ENCODE measurements at places on chromosomes 5 and 9.

- no peak for DNase-seq
Measured at GRCh38 chr5:137190031-137190430, 309.1 kb downstream of the SPOCK1 start.

DNA sequence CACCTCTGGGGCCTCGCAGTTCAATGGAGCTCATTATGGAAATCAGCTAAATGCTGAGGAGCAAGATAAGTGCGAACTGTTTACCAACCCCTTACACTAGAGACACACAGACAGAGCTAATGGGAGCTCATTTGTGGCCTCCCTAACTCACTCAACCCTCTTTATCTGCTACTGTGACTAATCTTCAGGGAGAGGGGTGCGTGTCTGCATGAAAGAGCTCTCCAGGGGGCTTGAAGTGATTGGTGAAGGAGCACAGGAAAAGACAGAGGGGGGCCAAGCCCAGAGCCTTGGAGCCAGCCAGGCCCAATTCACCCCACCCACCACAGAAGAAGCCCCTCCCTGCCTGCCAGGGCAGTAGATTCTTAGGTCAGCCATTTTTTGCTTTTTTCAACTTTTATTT is 466.8 kb upstream of the BRINP1 start:
- DNase-seq, result no peak

DNA sequence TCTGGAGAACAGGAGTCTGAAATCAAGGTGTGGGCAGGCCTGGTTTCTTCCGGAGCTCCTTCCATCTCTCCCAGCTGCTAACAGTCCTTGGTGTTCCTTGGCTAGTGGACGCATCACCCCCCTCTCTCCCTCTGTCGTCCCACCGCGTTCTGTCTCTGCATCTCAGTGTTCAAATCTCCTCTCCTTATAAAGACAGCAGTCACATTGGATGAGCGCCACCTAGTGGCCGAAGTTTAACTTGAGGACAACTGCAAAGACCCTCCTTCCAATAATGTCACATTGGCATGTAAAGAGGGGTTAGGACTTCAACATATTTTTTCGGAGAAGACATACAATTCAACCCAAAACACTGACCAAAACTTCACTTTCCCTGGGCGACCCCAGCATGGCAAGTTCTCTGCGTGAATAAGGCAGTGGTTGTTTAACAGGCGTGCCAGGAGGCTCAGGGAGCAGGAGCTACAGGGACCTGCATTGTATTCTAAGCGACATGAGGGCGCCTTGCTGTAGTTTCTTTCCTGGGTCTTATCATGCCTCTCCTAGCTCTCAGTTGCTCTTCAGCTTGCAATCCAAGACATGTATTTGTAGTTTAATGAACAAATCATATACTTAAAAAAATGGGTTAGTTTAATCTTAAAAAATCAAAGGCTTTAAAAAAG is 27.9 kb upstream of the BASP1 start:
- DNase-seq, result no peak

GRCh38 chr9:131976157-131977108 is 103.2 kb downstream of the MED27 start:
- DNase-seq, result no peak

GRCh38 chr5:145854651-145855258 is 18.1 kb downstream of the GRXCR2 start:
- peak; percentile 44 for DNase-seq

GRCh38 chr5:17406423-17406838 is 91.6 kb upstream of the TAF11L2 start:
- DNase-seq, result no peak

GRCh38 chr5:39440192-39440957 is 15.6 kb upstream of the DAB2 start:
- no peak for DNase-seq

DNA sequence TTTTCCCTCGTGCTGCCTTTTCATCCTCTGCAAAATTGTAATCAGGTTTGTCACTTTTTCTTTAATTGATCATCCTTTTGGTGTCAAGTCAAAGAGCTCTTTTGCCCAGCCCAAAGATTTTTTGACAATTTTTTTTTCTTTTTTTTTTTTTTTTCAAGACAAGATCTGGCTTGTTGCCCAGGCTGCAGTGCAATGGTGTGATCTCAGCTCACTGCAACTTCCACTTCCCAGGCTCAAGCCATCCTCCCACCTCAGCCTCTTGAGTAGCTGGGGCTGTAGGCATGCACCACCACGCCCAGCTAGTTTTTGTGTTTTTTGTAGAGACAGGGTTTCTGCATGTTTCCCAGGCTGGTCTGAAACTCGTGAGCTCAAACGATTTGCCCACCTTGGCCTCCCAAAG is 36.7 kb downstream of the CDK7 start:
- DNase-seq, result no peak

GRCh38 chr9:107142896-107143603 is 140.0 kb upstream of the RAD23B start:
- DNase-seq, result no peak

DNA sequence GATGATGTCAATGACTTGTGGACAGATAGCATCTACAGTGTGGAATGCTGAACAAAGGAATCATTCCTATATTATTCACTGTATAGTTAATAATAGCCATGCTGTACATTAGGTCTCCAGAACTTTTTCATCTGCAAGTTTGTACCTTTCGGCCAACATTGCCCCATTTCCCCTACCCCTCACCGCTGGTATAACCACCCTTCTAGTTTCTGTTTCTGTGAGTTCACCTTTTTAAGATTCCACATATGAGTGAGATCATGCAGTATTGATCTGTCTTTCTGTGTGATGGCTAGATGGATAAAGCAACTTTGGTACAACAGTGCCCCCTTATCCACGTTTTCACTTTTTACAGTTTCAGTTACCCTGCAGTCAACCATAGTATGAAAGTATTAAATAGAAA is 18.8 kb upstream of the ALDH1B1 start:
- DNase-seq, result no peak

DNA sequence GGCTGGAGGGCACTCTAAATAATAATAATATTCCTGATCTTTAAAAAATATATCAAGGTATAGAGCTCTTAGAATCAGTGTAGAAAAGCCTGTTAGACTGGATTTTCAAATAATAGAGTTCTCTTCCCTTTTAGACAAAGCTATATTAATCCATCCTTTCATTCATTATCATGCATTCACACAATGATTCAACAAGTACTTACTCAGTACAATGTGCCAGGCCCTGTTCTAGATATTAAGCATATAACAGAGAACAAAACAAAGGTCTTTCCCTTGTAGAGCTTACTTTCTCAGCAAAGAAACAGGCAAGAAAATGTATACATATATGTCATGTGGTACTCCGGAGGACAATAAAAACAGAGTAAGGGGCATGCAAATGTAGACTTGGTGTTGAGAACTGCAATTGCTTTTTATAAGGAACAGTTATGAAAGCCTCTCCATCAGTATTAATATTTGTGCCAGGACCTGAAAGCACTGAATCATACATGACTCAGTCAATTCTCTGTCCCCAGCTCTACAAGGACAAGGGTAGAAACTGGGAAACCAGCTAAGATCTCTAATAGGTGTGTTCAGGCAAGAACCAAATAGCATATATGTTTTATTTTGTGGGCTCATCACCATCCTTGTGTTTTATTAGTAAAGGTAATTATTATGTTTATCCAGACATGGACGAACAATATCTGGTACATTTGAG is 72.2 kb downstream of the PIP5K1B start:
- DNase-seq, result no peak

GRCh38 chr9:117050007-117050406 is 362.9 kb downstream of the TRIM32 start:
- DNase-seq, result no peak

- DNase-seq, result no peak
Measured at GRCh38 chr5:124841829-124842712, 95.6 kb upstream of the ZNF608 start.

GRCh38 chr5:14847471-14847870 is 24.1 kb downstream of the ANKH start:
- DNase-seq, result no peak

GRCh38 chr9:133264235-133264764 is 10.7 kb downstream of the ABO start:
- DNase-seq, result no peak

DNA sequence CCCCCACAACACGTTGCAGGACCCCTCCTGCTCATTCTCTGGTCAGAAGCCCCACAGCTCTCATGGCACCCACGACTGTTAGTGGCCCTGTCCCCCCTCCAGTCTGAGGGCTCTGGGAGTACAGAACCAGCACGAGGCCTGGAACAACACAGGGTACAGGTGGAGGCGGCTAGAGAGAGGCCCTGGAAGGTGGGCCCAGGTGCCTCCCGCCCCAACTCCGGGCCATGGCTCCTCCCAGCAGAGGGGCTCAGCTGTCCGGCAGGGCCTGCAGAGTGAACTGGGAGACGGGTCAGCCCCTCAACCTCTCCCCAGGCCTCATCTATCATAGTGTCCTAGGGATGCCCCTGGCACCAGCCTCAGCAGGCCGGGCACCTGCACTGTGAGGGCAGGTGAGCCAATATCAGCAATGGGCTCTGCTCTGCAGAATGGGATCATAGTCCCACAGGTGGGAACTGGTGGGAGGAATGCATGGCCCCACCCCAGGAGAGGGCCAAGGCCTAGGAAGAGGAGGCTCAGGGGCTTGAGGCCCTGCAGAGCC is 58.6 kb downstream of the BARX1 start:
- DNase-seq, result no peak

DNA sequence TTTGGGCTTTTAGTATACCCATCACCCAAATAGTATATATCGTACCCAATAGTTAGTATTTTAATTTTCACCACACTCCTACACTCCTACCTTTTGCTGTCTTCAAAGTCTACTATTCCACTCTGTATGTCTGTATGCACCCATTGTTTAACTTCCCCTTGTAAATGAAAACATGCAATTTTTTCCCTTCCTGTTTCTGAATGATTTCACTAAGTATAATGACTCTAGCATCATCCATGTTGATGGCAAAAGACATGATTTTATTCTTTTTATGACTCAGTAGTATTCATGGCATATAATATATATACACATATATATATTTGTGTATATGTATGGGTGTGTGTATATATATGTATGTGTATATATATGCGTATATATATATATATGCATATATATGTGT is 63.1 kb upstream of the FAM174A start:
- DNase-seq, result no peak

DNA sequence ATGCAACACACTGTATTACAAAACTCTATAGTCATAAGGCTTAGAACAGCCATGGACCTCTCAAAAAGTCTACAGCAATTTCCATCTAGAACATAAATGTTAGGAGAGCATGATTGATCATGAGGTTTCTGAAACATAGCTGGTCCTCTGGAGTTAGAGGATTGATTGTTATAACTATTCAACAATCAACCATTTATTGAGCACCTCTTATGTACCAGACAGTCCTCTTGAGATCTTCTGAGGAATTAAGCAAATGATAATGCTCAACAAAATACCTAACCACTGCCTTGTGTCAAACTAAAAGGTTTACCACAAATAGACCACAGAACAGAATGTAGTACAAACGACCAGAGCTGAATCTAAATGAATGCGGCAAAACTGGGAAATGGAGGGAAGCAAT is 3.4 kb upstream of the AGTPBP1 start:
- no peak for DNase-seq

DNA sequence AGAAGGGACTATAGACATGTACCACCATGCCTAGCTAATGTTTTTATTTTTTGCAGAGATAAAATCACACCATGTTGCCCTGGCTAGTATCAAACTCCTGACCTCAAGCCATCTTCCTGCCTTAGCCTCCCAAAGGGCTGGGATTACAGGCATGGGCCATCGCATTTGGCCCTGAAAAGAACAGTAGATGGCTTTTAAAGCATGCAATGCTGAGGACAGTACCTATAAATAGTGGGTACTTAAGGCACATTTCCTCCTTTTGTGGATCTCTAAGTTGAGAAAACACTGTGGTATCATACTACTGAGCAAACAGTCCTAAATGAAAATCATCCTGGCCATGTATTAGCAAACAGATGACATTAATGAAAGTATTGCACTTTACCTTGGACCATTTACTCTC is 119.4 kb downstream of the TTC39B start:
- DNase-seq, result no peak

GRCh38 chr5:67246108-67246507 is 49.5 kb upstream of the CD180 start:
- DNase-seq, result peak; percentile 54

- peak; percentile 73 for DNase-seq
Measured at GRCh38 chr9:91495450-91495849, 71.8 kb upstream of the NFIL3 start.

DNA sequence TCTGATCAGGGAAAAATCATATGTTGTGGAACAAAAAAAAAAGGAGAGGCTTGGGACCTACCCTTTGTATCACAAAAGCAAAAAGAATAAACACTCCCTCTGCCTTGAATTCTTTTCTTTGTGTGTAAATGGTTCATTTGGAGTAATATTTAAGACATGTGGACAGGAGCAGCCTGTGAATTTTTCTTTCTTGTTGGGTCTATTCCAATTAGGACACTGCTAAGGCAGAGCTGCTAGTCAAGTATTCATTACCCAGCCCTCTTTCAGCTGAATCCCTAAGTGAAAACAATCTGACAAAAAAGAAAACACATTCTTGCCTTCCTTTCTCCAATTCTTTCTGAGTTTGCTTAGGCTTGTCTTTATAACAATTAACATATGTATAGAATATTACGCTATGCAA is 330.0 kb downstream of the EBF1 start:
- no peak for DNase-seq

- no peak for DNase-seq
Measured at GRCh38 chr5:56549096-56549886, 266.1 kb upstream of the MAP3K1 start.
